ENCODE measurements at places on chromosomes 7 and 10.

DNA sequence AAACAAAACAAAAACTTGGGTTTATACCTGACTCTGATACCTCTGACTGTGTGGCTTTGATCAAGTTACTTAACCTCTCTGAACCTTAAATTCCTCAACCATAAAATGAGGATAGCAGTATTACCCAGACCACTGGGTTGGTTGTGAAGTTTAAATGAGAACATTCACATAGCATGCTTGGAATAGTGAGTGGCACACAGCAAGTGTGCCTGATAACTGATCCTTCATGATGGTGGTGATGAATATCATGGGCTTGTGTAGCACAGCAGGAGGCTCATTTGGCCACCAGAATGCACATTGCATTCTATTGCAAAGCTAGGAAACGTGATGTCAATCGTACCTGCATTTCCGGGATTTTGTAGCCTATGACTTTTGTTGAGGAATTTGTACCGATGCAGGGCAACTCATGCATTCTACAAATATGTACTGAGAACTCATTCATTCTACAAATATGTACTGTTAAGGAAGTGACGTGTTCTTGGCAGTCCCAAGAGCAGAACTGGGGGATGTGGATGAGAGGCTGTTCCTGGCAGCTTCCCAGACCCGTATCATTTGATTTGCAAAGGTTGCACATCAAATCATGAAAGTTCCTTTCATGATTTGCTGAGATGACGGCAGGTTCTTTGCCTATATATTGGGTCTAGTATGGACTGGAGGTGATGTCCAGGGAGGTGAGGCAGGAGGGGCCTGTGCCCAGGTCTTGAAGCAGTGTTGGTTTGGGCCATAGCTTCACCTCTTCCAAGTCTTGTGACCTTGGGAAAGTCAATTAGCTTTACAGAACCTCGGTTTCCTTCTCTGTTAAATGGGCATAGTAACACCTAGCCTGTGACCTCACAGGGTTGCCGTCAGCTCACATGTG is 94.6 kb upstream of the SMNDC1 start:
- DNase-seq, result no peak

GRCh38 chr7:129803546-129804081 is 149.1 kb downstream of the UBE2H start:
- DNase-seq, result no peak

DNA sequence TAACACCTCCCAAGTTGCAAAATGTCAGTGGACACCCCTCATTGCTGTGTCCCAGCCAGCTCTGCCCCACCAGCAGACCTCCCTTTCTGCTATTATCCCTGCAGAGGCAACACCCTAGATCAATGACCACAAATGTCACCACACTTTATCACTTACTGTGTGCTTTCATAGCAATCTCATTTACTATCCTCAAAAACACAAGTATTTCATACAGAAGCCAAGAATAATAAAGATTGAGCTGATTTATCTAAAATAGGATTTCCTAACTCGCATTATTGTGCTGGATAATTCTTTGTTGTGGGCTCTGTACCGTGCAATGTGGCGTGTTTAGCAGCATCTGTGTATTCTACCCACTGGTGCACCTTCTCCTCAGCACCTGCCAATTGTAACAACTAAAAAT is 13.2 kb upstream of the ABCB5 start:
- DNase-seq, result no peak

GRCh38 chr10:110843031-110843430 is 28.7 kb upstream of the PDCD4 start:
- DNase-seq, result no peak

DNA sequence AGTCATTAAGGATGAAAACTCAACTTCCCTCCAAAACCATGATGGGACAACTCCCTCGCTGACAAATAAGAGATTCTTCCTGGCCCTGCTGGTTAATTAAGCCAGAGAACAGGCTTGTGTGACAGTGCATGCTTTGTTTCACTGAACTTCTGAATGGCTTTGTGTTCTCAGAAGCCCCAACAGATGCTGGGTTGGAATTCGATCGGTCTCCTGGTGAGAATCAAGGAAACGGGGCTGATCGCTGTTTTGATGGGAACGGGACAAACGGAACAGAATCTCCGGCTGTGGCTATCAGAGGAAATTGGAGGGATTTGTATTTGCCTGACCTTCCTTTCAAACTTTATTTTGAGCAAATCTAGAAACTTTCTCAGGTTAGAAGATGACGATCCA is 145.0 kb downstream of the RNF216 start:
- DNase-seq, result no peak

DNA sequence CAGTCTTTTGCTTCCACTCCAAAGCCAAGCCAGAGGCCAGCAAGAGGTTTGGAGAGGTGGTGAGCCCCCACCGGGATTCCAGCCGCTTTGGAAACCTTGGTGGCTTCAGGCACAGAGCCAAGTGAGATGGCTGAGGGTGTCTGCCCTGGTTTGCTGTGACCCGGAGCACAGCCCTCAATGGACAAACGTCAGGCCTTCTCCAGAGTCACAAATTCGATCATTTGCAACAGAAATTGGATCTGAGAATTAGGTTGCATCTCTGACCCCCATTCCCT is 885 bp upstream of the NKX1-2 start:
- DNase-seq, result no peak

DNA sequence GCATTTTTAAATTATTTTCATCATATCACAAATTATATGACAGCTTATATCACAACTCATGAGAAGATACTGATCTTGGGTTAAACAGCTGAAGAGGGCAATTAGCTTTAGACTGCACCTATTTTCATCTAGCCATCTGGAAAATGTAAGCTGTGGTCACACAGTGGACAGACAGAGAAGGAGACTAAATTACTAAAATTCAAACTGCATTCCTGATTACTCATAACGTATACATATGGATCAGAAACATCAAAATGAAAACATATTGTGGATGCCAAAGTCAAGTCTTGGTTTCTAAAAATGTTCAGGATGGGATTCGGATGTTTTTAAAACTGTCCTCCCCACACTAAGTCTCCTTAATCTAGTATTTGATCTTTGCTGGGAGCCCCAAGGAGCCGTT is 6.6 kb downstream of the BBIP1 start:
- no peak for DNase-seq

GRCh38 chr7:109950821-109951564 is 1139.9 kb upstream of the LRRN3 start:
- no peak for DNase-seq

DNA sequence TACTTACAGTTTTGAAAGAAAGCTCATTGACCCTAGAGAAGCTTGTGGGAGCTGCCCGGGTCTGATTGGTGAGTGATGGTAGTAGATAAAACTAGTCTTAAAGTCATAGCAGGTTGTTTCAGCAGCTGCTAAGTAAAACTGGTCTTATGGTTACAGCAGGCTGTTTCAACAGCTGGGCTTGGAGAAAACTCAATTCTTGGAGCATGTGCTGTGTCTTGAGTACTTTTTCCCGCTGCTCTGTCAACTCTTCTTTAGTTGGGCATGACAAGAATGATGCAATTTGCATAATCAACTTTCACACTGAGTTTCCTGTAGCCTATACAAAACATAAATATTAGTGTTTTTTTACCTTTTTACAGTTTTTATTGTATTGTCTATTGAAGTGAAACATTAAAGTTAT is 707.9 kb downstream of the AUTS2 start:
- no peak for DNase-seq
